Stimulated activated CD4-positive, alpha-beta T cell treated with anti-CD3 and anti-CD28 coated beads, Interleukin-15, amount 100 ng/mL, for 24 hours (primary cell): ENCODE measurements at places on chromosomes 16 and 17.
A peak's percentile ranks its signal among the peaks of the same experiment; 100 is the strongest.

GRCh38 chr16:3017344-3017743, 639 bp downstream of the CLDN6 start:
- no peak for DNase-seq

- no peak for DNase-seq
Measured at GRCh38 chr17:4318596-4318995, 47.9 kb downstream of the UBE2G1 start.

GRCh38 chr16:67663151-67663876, 2.6 kb downstream of the PARD6A start:
- peak; percentile 65 for DNase-seq

DNA sequence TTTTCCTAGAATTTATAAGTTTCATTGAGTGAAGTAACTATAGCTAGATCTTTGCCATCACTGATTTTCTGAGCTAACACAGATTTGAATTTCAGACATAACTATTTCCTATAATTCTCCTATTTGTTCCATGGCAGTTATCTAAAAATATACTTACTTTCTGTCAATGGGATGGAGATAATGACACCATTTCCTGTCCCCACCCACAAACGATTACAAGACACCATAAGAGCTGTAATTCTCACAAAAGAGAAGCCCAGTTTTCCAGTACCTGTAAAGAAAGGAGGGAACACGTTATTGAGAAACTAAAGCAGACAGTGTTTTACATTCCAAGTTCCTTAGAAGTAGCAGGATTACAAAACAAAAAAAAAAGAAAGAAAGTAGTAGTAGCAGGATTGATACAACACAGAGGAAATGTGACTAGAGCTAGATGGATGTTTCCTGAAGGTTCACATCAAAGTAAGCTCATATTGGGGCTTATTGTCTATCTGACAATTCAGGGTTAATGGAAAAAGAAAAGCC, 110.9 kb upstream of the TOB1 start:
- DNase-seq: no peak

DNA sequence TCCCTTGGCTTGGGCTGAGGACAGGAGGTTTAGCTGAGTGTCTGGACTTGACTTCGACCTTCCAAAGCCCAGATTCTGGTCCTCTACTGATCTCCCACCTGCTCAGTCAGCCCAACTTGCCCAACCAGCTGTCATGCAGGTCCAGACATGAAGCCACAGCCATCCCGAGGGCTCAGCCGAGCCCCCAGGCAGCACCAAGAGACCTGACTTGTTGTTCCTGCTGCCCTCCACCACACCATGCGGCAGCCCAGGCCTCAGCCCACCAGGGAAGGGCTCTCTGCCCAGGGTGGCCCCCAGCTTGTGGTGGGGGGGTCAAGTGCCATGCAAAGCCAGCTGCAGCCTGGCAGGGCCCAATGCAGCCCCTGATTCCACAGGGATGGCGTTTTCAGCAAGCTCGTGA, 17.2 kb upstream of the CACNG4 start:
- DNase-seq: no peak

DNA sequence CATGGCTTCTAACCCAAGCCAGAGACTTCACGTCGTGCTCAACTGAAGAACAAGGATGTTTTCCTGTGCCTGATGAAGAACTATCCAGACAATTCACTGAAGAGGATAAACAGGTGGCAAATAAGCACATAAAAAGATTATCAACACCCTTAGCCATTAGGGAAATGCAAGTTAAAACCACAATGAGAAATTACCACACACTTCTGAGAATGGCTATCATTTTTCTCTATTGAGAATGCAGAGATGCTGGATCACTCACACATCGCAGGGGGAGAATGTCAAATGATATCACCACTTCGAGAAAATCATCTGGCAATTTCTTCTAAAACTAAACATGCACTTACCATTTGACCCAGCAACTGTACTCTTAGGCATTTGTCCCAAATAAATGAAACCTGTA, 162.8 kb downstream of the IRX3 start:
- DNase-seq: no peak

DNA sequence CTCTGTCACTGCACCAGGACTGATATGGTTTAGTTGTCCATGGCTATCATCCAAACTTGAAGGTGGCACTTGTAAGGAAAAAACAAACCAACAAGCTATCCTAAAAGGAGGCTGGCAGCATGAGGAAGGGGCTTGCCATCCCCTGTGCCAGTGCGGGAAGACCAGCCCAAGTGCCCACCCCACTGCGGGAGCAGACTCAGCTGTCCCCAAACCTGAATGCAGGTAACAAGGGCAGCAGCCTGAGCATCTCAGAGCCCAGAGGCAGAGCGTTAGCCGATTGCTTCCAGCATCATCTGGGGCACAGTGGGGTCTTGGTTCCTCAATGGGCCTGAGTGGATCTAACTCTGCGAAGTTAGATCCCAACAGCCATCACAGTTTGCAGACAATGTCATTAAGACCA, 29.2 kb upstream of the C16orf78 start:
- DNase-seq: no peak

DNA sequence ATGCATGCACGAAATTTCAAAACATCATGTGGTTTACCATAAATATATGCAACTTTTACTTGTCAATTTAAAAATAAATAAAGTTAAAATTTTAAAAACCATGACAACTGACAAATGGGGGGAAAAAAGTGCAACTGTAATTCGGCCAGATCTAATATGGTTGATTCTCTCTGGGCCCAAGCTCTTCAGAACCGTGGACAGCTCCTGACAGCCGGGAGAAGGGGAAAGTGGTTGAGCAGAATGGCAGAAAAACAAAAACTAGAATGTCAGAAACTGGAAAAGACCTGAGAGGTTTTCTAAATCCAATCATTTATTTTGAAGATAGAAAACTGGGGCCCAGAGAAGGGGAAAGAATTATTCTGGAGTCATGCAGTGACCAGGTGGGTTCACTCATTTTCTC, 126.6 kb downstream of the TMEM132E start:
- peak; percentile 17 for DNase-seq

DNA sequence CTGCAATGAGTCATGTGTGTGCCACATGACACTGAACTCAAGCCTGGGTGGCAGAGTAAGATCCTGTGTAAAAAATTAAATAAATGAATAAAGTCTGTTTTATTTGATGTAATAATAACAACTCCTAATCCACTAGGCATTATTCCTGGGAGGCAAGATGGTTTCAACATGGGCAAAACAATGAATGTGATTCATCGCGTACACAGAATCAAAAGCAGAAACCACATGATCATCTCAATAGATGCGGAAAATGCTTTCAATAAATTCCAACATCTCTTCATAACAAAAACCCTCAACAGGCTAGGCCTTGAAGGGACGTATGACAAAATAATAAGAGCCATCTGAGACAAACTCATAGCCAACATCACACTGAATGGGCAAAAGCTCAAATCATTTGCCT, 195.4 kb downstream of the CDH11 start:
- no peak for DNase-seq

DNA sequence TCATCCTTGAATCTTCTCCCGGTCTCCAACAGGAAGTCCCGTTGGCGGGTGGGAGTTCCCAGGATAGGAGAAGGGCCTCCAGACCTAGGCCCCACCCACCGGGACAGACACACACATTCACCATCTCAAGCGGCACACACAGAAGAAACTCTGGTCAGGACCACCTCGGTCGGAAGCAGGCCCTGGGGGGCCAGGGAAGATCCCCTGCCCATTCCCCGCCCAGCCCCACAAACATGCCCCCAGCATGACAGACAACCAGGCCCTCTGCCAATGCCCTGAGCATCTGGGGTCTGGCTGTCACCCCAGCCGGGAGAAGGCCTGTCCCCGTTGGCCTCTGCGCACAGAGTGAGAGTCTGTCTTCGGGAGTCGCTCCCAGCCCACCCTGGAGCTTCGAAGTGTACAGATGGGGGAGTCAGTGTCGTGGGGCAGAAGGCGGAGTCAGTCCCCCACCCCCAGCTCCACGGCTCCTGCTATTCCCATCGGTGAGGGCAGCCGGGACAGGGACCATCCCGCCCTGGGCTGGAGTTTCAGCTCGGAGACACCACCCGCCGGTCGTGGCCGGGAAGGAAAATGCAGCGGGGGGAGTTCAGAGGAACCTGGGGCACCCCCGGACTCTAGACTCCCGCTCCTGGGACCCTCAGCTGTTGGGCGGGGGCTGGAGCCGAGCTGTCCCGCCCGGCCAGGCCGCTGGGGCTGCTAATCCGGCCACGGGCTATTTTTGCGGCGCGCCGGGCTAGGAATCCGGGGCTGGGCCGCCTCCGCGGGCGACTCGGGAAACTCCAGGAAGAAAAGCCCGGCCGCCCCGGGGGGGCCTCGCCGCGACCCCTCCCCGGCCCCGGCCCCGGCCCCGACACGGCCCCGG, 660 bp downstream of the RHBDF1 start:
- DNase-seq: no peak

DNA sequence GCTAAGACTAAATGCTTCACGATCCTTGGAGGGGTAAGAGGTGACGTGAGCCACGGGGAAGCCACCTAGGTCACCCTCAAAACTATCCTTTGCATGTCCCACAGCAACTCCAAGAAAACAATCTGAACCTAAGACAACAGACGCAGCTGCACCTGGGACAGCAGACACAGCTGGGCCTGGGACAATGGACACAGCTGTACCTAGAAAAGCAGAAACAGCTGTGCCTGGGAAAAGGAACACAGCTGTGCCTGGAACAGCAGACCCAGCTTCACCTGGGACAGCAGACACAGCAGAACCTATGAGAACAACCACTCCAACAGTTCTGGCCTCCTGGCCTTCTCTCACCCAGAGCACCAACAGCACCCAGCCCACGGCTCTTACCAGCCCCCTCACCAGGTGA, 11.7 kb upstream of the CD300LD start:
- DNase-seq: no peak

GRCh38 chr17:3532106-3532858, 25.3 kb downstream of the TRPV3 start:
- no peak for DNase-seq

- no peak for DNase-seq
Measured at GRCh38 chr16:65213866-65214595, 92.2 kb upstream of the CDH11 start.

DNA sequence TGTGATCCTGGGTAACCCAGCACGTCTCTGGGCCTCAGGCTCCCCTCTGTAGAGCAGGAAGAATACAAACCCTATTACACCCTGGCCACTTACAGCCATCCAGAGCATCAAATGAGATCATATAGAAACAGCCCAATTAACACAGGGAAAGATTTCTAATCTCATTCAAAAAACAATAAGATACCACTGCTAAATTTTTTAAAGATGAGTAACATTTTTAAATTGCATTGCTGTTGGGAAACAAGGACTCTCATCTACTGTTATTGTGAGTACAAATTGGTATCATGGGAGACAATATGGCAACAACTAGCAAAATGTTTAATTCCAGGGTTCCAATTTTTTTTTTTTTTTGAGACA, 41.1 kb downstream of the SRL start:
- DNase-seq: no peak

DNA sequence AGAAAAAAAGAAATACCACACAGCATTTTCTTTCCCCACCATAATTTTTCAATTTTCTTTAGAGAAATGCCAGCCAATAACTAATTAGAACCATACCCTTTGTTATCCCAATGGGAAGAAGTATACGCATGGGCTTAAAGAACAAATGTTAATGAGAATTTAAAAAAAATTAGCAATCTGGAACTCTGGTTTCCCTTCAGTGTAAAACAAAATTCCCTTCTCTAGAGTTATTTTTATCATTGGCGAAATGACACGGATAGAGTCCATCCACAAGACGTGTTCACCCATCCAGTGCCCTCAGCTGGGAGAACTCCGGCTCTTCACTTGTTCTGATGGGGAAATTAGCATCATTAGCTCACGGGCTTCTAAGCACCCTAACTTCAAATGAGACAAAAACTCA, 3.3 kb downstream of the NXN start:
- DNase-seq: no peak

- DNase-seq: no peak
Measured at GRCh38 chr17:72370819-72371218, 250.0 kb downstream of the SOX9 start.

DNA sequence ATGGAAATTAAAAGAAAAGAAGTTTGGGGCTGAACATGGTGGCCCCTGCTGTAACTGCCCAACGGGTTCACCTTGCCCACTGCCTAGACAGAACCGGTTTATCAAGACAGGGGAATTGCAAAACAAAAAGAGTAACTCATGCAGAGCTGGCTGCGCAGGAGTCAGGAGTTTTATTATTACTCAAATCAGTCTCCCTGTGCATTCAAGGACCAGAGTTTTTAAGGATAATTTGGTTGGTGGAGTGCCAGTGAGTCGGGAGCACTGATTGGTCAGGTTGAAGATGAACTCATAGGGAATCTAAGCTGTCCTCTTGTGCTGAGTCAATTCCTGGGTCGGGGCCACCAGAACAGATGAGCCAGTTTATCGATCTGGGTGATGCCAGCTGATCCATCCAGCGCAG, 4.4 kb upstream of the SCPEP1 start:
- no peak for DNase-seq

DNA sequence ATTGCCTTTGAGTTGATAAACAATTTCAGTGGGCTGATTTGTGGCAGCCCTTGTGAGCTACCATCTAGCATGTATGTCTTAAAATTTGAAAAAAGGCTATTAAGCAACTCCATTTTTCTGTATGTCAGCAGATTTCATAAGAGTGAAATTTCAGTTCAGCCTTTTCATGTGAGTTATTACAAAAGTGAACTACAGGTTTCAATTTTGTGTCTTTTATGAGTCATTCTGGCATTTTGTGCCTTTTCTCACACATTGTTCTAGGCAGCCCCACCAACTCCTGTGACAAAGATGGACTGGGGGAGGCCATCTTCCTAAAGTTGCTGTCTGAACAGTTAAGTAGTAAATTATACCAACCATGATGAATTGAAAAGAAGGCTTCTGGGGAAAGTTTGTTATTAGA, 52.1 kb downstream of the USP10 start:
- DNase-seq: peak; percentile 51

DNA sequence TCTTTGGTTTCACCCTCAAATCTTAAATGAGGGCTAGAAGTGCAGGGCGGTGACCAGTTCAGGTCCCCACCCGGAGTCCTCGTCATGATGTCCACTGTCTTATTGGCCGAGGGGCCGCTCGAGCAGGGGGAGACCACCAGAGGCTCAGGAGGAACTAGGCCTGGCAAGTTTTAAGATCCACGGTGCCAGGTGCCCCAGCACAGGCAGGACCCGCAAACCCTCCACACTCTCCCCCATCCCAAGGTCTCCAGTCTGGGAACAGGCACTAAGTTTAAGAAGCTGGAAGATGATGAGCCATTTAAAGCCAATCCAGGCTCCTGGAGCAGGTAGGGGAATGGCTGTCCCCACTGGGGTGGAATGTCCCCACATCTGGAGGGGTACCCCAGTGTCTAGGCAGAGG, 4.1 kb downstream of the DLX3 start:
- no peak for DNase-seq
